IMR-90 (cell line): ENCODE measurements at places on chromosomes 2 and 18.

DNA sequence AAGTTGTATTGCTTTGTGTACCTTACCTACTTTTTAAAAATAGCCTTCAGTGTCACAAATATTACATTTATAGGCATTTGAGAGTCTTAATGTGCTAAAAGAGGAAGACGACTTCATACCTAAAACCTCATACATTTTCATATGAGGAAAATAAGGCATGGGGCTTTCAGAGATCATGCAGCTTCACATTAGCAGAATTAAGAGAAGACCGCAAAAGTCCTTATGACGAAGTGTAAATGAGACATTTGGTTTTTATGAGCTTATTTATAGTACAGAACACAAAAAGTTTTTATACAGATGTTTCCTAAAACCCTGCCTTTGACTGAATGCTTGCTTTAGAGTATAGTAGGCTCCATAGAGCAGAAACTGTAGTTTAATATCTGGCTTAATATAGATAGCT is 10.1 kb upstream of the CCDC138 start:
- no peak for DNase-seq

- no peak for DNase-seq
Observed at GRCh38 chr2:74181739-74182138, 3.1 kb upstream of the MOB1A start.

GRCh38 chr2:58137856-58138255 is 91.2 kb downstream of the VRK2 start:
- no peak for DNase-seq

DNA sequence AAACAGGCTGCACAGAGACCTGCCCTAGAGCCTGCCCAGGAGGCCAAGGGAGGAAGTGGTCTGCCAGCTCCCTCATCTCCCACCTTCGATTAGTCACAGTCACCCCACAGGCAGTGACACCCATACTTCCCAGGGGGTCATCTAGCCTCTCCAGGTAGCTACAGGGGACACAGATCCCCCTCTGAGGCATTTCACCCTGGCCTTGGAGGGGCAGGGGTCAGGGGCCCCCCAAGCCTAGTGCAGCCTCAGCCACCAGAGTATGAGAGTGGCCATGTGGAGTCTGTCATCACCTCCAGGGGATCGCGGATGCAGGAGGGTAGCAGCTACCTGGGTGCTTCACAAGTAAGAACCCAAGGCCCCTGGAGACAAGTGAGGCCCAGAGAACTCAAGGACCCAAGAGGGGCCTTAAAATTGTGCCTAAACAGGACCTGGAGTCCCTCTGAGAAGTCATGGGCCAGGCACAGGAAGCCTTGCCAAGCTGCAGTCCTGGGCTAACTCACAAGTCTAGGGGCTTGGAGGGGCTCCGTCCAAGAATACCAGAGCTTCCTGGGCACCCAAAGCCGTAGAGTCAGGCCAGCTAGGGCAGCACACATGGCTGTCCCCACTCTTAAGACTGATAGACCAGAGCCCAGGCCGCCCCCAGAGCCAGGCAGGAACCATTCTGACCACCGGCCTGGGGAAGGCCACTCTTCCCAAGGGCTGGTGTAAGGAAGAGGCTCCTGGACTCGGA is 354.3 kb upstream of the ID2 start:
- no peak for DNase-seq

DNA sequence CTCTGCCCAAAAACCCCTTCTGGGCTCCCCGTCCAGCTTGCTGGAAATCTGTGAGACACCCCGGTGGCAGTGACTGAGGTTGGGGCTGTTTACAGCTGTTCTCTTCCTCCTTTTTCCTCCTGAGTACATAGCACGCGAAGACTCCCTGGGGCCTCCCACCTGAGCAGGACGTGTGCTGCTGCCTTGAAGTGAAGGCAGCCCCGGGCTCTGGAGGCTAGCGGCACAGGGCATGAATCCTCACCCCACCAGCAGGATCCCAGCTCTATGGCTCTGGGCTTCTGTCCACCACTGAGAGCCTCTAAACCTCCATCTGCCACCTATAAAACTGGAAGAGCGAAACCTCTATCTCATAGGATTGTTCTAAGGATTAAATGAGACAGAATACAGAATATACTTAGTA is 182.5 kb downstream of the TMEM163 start:
- DNase-seq: no peak

DNA sequence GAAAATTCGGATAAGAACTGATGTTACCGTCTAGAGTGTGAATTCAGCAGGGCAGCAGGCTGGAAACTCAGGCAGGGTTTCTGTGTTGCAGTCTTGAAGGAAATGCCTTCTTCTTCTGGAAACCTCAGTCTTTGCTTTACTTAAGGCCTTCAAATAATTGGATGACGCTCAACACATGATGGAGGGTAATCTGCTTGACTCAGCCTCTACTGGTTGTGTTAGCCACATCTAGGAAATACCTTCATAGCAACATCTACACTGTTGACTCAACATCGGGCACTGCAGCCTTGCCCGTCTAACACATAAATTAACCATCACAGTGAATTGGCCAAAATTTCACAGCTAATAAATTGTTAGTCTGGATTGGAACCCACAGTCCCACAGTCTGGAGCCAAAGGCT is 37.2 kb downstream of the YPEL5 start:
- no peak for DNase-seq

DNA sequence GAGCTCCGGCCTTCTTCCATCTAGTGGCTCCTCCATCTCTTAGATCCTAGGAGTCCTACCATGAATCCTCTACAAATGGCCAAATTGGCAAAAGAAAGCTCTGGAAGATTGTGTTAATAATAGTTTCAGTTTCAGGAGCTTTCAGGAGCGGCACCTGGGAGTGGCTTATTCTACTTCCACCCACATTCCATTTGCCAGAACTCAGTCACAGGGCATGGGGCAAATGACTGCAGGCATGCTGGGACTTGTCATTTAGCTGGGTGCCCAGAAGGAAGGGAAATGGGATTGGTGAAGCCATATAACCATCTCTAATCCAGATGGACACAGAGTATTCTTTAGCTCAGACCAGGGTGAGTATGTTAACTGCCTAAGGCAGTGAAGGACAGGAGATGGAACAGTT is 3.6 kb upstream of the LRATD1 start:
- no peak for DNase-seq

GRCh38 chr2:237199082-237199481 is 113.4 kb downstream of the COPS8 start:
- DNase-seq: peak; percentile 78

DNA sequence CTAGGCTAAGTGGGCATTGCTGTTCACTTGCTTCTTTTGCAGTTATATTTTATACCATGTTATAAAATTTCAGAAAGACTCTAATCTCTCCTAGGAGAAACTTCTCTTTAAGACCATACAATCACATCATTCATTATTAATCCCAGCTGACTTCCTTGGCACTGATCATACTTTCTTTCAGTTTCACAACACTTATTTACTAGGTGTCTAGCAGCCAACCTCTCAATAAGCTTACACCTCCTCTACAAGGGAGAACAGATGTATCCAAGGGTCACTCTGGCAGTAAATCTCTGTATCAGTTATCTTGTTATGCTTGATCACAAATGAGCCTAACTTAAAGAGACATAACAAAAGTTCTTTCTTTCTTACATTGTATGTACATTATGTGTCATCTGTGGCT is 69.8 kb upstream of the EPB41L5 start:
- no peak for DNase-seq

- no peak for DNase-seq
Observed at GRCh38 chr2:116435648-116436047, 1378.8 kb upstream of the DDX18 start.

- no peak for DNase-seq
Observed at GRCh38 chr2:20524412-20525040, 77.7 kb downstream of the RHOB start.

DNA sequence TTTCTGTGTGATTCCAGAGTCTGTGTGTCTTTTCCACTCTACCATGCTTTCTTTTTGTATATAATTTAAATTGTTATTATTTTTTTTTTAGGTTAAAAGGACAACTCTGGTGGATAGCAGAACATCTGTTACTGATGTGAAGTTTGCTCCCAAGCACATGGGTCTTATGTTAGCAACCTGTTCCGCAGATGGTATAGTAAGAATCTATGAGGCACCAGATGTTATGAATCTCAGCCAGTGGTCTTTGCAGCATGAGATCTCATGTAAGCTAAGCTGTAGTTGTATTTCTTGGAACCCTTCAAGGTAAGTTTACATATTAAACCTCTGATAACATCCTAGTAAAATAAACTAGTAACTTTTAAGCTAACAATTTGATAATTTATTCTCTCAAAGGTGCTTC is 15.3 kb downstream of the SEH1L start:
- peak; percentile 73 for DNase-seq

DNA sequence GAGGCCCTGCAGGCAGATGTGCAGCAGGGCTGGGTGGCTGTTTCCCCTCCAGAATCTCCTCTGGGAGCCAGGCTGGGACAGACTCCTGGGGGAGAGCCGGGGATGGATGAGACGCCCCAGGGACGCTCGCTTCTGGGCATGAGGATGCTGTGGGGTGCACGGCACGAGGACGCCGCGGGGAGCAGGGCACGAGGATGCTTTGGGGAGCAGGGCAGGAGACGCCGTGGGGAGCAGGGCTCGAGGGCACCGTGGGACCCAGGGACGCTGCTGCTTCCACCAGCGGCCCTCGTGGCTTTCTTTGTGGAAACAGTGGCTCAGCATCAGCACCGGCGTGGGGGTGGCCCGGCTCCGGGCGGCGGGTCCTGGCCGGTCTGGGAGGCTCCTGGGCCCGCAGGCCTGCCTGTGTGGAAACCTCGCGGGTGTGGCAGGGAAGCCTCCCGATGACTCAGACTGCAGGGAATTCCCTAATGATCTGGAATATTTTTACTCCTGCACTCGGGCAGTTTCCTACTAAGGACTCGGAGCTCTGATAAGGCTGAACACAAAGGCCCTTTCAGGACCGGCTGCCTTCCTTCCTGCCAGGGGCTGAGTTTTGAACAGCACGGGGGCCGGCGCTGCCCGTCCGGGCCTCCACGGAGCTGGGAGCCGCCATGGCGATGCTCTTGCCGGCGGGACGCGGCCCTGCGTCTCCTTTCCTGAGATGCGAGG is 62.6 kb downstream of the NFATC1 start:
- peak; percentile 84 for DNase-seq

DNA sequence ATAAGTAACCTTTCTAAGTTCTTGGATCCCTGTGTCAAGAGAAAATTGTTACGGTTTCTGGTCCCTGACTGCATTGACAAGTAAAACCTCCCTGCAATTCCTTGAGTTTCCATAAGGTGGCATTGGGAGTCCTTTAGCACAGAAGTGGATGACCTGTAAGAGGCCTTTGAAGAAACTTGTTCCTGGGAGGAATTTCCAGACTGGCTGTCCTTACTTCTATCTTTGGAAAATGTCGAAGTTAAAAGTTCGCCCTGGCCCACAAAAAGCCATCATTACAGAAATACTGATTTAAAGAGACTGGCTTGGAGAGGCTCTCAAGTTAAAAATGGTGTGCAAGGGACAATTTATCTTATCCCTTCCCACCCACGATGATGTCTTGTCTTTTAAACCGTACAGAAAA is 218.4 kb downstream of the CDH20 start:
- DNase-seq: peak; percentile 88

GRCh38 chr2:69013840-69014821 is 1.2 kb downstream of the ANTXR1 start:
- peak; percentile 54 for DNase-seq

GRCh38 chr18:58096658-58097057 is 52.6 kb downstream of the NEDD4L start:
- DNase-seq: no peak

- no peak for DNase-seq
Observed at GRCh38 chr18:78721981-78722380, 257.6 kb upstream of the SALL3 start.

GRCh38 chr2:149192427-149192826 is 138.0 kb upstream of the LYPD6 start:
- DNase-seq: no peak

GRCh38 chr18:69770238-69770637 is 177.4 kb downstream of the CD226 start:
- no peak for DNase-seq

DNA sequence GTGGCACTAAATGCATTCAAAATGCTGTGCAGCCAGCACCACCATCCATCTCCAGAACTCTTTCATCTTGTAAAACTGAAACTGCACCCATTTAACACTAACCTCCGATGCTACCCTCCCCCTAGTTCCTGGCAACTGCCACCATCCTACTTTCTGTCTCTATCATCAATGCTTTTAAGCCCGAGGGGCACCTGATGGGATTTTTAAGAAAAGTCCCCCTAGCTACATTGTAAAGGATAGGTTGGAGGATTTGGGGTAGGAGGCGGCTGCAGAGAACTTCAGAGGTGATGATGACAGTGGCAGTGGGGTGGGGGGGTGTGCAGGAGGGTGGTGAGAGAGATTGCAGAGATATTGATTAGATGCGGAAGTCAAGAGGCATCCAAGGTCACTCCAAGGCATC is 10.8 kb upstream of the YWHAQ start:
- DNase-seq: no peak

DNA sequence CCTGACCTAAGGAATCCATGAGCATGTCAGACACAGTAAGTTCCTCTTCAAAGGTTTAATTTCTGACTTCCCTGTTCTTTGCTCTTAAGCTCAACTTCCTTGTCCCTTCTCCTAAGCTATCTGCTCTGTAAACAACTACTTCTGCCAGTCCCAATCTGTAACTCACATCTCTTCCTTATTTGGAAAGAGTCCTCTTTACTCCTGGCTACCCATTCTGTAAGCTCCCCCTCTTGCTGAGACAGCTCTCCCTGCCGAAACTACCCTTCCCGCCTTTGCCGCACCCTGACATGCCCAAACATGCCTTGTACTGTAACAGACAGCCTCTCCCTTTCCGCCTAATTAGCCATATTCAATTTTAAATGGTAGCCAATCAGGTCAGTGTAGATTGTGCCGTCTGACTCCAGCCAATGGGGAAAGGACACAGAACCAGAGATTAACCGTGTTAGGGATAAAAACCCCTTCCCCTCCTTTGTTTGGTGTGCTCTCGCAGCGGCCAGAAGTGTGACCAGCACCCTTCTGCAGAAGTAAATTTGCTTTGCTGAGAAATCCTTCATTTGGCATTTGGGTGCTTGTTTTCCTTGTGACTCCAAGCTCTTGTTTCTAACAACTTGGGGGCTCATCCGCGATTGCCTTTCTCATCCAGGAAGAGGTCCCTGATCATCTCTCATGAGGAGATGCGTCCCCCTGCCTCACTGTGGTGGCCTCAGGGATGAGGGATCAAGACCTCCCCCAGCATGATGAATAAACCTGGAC is 49.0 kb downstream of the PIAS2 start:
- DNase-seq: no peak

DNA sequence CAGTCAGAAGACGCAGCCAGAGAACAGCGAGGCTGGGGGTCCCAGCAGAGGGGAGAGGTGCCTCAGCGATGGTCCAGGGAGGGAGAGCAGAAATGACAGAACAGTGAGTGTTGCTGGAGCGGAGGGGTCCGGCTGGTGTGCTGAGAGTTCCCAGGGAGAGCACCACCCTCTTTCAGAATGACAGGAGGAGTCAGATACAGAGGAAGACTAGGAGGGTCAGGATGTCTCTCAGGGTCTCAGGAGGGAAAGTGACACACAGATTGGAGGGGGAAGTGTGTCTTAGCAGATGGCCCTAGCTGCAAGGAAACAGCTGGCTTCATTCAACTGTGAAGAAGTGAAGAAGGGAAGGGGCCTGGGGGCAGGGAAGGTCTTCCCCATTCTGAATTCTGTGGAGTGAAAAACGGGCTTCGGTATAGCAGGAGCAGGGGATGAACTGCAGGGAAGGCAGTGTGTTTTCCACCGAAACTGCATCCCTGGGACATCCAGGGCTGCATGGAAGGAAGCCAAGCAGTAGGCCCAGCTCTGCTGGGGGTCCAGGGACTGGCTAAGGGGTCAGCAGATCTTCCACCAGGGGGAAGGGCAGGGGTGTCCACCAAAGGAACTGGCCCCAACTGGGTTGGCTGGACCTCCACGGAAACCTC is 90.0 kb upstream of the OTOS start:
- no peak for DNase-seq
